Heart left ventricle (tissue), 16 donors: ENCODE measurements at places on chromosomes 1 and 21.

DNA sequence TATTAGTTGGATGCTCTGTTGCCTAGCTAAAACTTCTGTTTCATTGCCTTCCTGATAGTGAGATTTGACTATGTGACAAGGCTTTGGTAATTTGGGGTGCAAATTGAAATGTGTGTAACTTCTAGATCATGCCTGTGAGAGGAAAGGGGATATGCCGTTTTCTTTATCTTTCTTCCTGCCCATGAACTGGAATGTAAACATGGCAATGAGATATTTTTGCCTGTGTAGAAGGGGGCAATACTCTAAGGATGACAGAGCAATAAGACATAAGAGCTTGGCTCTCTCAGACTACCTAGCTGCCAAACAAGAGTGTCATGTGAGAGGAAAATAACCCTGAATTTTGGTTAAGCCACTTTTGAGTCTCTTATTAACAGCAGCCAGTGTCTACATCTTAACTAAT lies 49.7 kb downstream of the RAP1A start:
- no peak for DNase-seq
- no peaks in the 10 kb centered on the region for H3K27me3 ChIP-seq
- no peak overlapping the region for H3K27ac ChIP-seq
- H3K4me1 ChIP-seq = peaks cover 46% of the 10 kb centered on the region
- H3K4me3 ChIP-seq = no peak overlapping the region

DNA sequence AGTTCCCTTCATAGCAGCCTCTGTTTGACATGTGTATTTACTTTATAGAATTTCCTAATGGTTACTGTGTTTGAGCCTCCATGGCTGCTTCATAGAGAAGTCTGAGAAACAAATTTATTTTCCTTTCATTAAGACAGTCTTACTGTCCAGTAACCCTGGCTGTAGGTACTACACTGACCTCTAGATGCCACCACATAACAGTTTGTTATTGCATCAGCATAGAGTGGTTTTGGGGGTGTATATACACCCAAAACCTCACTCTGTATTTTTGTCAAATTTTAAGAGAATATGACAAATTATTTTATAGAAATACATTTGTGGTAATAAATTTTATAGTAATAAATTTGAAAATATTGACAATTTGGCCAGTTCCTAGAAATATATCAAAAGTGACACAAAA lies 57.3 kb downstream of the OBSCN start:
- no peak overlapping the region for H3K27ac ChIP-seq
- H3K4me1 ChIP-seq = peaks cover 16% of the 10 kb centered on the region
- no peak for DNase-seq
- H3K27me3 ChIP-seq = no peaks in the 10 kb centered on the region
- H3K4me3 ChIP-seq = no peak overlapping the region
- H3K36me3 ChIP-seq = peaks cover 4% of the 10 kb centered on the region

- no peak overlapping the region for H3K27ac ChIP-seq
- DNase-seq = no peak
- H3K36me3 ChIP-seq = no peaks in the 10 kb centered on the region
- no peaks in the 10 kb centered on the region for H3K27me3 ChIP-seq
- no peak overlapping the region for H3K4me3 ChIP-seq
- H3K4me1 ChIP-seq = no peaks in the 10 kb centered on the region
These were observed 25.9 kb upstream of the MFSD2A start for GRCh38 chr1:39928809-39929587.

DNA sequence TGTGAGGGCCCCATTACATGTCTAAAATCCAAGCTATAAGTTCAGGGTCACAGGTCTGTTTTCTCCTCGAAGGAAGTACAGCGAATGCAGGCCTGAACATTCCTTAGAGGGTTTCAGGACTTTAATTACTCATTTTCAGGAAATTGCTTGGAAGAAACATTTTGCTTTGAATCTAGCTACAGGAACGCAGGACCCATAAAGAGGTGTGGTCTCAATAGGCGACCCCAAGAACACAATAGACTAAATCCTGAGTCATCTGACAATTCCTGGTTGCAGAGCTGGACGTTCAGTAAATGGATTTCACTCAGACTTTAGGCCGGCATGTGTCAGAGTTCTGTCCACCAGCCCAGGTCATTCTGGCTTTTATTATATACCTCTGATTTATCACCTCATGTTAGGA lies 1.0 kb upstream of the ERG start:
- no peaks in the 10 kb centered on the region for H3K27me3 ChIP-seq
- no peaks in the 10 kb centered on the region for H3K36me3 ChIP-seq
- H3K4me1 ChIP-seq = no peaks in the 10 kb centered on the region
- peak overlapping the region; percentile 84 for H3K27ac ChIP-seq
- H3K4me3 ChIP-seq = no peak overlapping the region
- DNase-seq = no peak

GRCh38 chr1:155934097-155934935 lies at the start of gene KHDC4:
KHDC4 (minus strand) TSS chr1:155934413; CDS start chr1:155934373, 40 bp downstream.
- peak; percentile 96 for DNase-seq
- H3K27me3 ChIP-seq = no peaks in the 10 kb centered on the region
- H3K4me3 ChIP-seq = peak within 1 kb of the TSS; percentile 87

GRCh38 chr1:119276558-119276957 lies 92.0 kb upstream of the HAO2 start:
- no peaks in the 10 kb centered on the region for H3K36me3 ChIP-seq
- no peak for DNase-seq
- no peak overlapping the region for H3K27ac ChIP-seq
- H3K27me3 ChIP-seq = no peaks in the 10 kb centered on the region
- no peak overlapping the region for H3K4me3 ChIP-seq

DNA sequence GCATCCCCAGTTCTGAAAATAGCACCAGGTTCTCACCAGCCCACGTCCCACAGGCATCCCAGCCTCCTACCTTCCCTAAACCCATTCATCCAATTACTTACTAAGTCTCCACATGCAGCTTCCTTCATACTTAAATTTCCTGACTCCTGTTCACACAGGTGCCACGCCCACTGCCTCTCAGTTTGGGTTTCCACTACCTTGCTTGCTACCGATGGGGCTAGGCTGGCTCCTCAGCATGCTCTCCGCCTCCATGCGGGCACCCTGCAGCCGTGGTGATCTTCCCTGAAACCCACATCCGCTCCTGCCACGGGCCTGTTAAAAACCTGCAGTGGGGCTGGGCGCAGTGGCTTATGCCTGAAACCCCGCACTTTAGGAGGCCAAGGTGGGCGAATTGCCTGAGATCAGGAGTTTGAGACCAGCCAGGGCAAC lies 70.4 kb upstream of the ANGPTL1 start:
- no peaks in the 10 kb centered on the region for H3K27me3 ChIP-seq
- no peaks in the 10 kb centered on the region for H3K36me3 ChIP-seq
- H3K4me1 ChIP-seq = peaks cover 5% of the 10 kb centered on the region
- no peak for DNase-seq

GRCh38 chr1:20072771-20073170 lies 2.8 kb downstream of the PLA2G5 start:
- H3K27ac ChIP-seq = peak overlapping the region; percentile 15
- DNase-seq = no peak
- H3K4me3 ChIP-seq = no peak overlapping the region

DNA sequence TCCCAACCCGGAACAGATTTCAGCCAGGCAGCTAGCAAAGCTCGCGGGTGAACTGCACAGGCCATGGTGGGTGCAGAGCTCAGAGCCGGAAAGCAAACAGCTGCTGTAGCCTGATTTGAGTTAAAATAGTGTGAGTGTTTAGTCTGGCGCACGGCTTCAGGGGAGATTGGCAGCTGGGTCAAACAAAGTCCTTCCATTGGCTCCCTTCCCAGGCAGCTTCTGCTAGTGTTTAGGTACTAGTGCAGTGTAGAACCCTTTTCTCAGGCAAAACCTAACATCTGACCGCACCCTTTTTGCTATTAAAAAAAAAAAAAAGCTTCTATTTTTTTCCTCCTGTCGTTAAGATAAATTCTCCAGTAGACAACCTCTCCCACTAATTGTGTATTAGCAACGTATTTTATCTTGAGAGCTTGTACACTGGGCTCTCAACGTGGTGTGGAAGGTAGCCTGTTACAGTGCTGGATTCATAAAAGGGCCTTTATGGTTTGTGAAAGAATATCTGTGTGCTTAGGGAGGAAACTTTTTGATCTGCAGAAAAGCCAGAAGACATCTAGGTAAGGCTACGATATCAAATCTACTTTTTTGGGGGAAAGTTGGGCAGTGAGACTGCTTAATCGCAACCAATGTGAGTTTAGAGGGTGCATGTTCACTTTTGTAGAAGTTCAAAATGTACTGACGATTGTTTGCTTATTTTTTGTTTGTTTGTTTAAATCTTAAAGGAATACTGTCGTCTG lies 689.6 kb downstream of the USP25 start:
- peak overlapping the region; percentile 86 for H3K27ac ChIP-seq
- H3K4me1 ChIP-seq = peaks cover 16% of the 10 kb centered on the region
- H3K27me3 ChIP-seq = no peaks in the 10 kb centered on the region
- H3K4me3 ChIP-seq = peak overlapping the region; percentile 57

- peaks cover 4% of the 10 kb centered on the region for H3K4me1 ChIP-seq
- H3K27me3 ChIP-seq = no peaks in the 10 kb centered on the region
- no peak for DNase-seq
- no peak overlapping the region for H3K27ac ChIP-seq
- H3K36me3 ChIP-seq = no peaks in the 10 kb centered on the region
These were observed 27.2 kb downstream of the PROK1 start for GRCh38 chr1:110477967-110478640.

GRCh38 chr1:25369241-25369640 lies 31.1 kb downstream of the TMEM50A start:
- no peaks in the 10 kb centered on the region for H3K4me1 ChIP-seq
- DNase-seq = no peak
- H3K36me3 ChIP-seq = no peaks in the 10 kb centered on the region
- no peak overlapping the region for H3K4me3 ChIP-seq
- no peak overlapping the region for H3K27ac ChIP-seq

GRCh38 chr1:71762514-71763255 lies 519.7 kb downstream of the NEGR1 start:
- H3K4me1 ChIP-seq = no peaks in the 10 kb centered on the region
- H3K4me3 ChIP-seq = no peak overlapping the region
- DNase-seq = no peak
- H3K27me3 ChIP-seq = no peaks in the 10 kb centered on the region
- no peaks in the 10 kb centered on the region for H3K36me3 ChIP-seq

DNA sequence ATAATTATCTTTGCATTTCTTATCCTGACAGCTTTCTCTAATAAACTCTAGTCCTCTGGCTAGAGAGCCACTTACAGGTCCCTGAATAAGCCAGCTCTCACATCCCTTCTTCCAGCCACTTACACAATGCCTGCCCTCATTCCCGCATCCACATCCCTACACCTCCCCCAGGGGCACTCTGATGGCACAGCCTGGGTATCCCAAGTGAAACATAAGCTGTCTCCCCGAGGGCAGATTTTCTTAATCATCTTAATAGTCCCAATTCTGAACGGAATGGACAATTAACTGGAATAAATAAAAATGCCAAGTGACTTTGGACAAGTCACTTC lies 4.9 kb downstream of the RHOC start:
- peaks cover 80% of the 10 kb centered on the region for H3K4me1 ChIP-seq
- H3K36me3 ChIP-seq = peaks cover 61% of the 10 kb centered on the region
- no peak overlapping the region for H3K4me3 ChIP-seq
- no peaks in the 10 kb centered on the region for H3K27me3 ChIP-seq

DNA sequence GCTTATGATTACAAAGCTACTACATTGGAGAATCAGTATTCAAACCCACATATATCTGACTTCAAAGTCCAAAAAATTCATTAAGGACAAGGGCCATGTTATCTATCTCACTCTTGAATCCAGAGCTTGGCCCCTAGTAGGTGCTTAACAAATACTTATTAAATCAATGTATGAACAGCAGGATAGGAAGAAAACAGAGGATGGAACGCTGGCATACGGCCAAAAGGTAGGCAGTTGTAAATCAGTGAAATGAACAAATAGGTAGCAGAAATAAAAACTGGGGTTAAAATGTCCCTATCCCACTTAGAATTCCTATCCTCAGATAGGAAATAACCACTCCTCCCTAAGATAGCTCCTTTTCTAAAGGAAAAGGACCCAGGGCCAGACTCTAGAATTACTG lies 2.0 kb downstream of the MRPL24 start:
- DNase-seq = no peak
- no peaks in the 10 kb centered on the region for H3K27me3 ChIP-seq
- H3K27ac ChIP-seq = no peak overlapping the region
- peaks cover 19% of the 10 kb centered on the region for H3K4me1 ChIP-seq
- no peak overlapping the region for H3K4me3 ChIP-seq
- peaks cover 15% of the 10 kb centered on the region for H3K36me3 ChIP-seq

- DNase-seq = no peak
- H3K27me3 ChIP-seq = no peaks in the 10 kb centered on the region
- H3K4me3 ChIP-seq = no peak overlapping the region
- H3K4me1 ChIP-seq = peaks cover 18% of the 10 kb centered on the region
These were observed 51.5 kb upstream of the ATP5PO start for GRCh38 chr21:33967086-33967571.

DNA sequence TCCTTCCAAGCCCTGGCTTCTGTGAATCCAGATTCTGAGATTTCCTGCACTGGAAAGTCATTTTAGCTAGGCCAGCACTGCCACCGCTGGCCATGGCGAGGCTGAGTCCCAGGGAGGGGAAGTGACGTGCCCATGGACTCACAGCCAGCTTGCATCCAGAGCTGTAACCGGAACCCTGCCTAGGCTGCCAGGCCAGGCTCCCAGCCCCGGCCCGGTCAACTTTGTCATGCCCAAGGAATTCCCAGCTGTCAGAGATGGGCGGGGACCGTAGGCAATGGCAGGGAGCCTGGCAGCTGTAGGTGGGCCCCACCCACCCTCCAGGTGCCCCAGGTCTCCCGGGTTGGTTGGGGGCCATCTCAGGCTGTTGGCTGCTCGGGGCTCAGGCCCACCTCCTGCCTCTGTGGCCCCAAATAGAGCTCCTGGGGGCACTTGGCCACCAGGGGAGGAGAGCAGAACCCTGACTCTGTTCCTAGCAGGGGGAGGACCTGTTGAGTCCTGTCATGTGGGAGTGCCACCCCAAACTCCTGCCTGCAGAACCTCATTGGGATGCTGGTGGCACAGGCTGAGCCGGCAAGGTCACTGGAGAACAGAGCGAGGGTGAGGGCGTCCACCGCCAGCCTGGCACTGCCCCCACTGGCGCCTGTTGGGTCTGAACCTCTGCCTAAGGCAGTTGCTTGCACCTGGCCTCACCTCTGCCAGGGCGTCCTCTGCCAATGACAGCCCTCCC lies 57.8 kb downstream of the FOXO6 start:
- no peaks in the 10 kb centered on the region for H3K27me3 ChIP-seq
- peaks cover 13% of the 10 kb centered on the region for H3K4me1 ChIP-seq
- H3K4me3 ChIP-seq = no peak overlapping the region
- H3K36me3 ChIP-seq = no peaks in the 10 kb centered on the region
- peak overlapping the region; percentile 68 for H3K27ac ChIP-seq

DNA sequence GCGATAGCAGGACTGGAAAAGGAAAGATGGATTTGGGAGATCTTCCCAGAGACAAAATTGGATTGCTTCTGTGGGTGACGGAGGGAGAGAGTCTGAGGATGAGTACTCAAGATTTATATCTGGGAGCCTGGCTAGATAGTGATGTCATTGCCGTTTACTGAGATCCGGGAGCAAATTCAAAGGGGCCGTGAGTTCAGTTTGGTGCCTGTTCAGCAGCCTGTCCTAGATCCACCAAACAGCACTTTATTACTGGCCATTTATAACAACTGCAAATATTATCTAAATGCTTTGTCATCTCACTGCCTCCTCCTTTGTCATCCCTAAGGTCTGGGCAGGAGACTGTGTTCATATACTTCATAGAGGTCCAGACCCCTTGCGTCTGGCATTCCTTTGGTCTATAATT lies 29.2 kb downstream of the MAPKAPK2 start:
- DNase-seq = no peak
- no peaks in the 10 kb centered on the region for H3K36me3 ChIP-seq
- H3K4me3 ChIP-seq = no peak overlapping the region
- H3K27me3 ChIP-seq = no peaks in the 10 kb centered on the region
- H3K4me1 ChIP-seq = peaks cover 87% of the 10 kb centered on the region
